Esophagus muscularis mucosa (tissue), 4 donors: ENCODE measurements at places on chromosomes 11 and 22. TPM values are rescaled to one million over a fixed set of nuclear protein-coding genes. Genes with fewer than 3 reads are reported as not detected.

Gene PHLDB1
- total RNA-seq = 87.9 TPM

- no peak overlapping the region for H3K27ac ChIP-seq
- DNase-seq = no peak
- H3K4me3 ChIP-seq = no peak overlapping the region
- no peaks in the 10 kb centered on the region for H3K36me3 ChIP-seq
- peaks cover 34% of the 10 kb centered on the region for H3K4me1 ChIP-seq
Observed at GRCh38 chr22:30393885-30394284, 2.9 kb upstream of the SEC14L2 start.

DNA sequence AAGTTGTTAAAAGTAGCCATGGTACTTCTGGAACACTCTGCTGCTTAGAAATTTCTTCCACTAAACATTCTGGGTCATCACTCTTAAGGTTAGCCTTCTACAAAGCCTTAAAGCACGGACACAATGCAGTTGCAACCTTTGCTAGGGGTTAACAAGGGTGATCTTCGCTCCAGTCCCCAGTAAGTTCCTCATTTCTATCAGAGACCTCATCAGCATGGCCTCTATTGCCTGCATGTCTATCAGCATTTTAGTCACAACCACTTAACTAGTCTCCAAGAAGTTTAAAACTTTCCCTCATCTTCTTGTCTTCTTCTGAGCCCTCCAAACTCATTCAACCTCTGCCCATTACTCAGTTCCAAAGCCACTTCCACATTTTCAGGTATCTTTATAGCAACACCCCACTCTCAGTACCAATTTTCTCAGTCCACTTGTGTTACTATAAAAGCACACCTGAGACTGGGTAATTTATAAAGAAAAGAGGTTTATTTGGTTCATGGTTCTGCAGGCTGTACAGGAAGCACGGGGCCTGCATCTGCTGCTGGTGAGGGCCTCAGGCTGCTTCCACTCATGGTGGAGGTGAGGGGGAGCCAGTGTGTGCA, 48.7 kb upstream of the TH start:
- peak; percentile 42 for DNase-seq
- no peaks in the 10 kb centered on the region for H3K4me1 ChIP-seq
- no peak overlapping the region for H3K4me3 ChIP-seq
- H3K36me3 ChIP-seq = no peaks in the 10 kb centered on the region
- H3K27me3 ChIP-seq = no peaks in the 10 kb centered on the region

- no peaks in the 10 kb centered on the region for H3K27me3 ChIP-seq
- H3K36me3 ChIP-seq = peaks cover 20% of the 10 kb centered on the region
- no peak overlapping the region for H3K4me3 ChIP-seq
- peak overlapping the region; percentile 81 for H3K27ac ChIP-seq
- no peak for DNase-seq
- peaks cover 92% of the 10 kb centered on the region for H3K4me1 ChIP-seq
Observed at GRCh38 chr22:45534339-45535192, 31.9 kb downstream of the FBLN1 start.
